ENCODE measurements at places on chromosomes 6 and 20.

DNA sequence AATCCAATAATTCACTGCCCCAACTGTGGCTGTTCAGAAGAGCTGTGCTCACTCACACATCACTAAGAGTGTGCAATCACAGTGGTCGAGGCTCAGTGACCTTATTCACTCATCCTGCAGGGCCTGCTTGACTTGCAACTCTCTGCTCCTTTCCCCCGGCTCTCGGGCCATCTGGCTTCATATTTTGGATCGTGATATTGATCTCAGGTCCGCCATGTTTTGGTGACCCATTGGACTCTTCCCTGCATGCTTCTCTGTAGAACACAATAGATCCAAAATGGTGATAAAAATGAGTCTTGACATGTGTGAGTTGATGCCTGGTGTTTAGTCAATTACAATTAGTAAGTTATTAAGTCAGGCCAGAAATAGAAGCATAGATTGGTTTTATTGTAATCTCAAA is 313.9 kb upstream of the SOX4 start:
- DNase-seq = no peak

- DNase-seq = no peak
Measured at GRCh38 chr6:144768551-144769075, 483.5 kb downstream of the UTRN start.

- no peak for DNase-seq
Measured at GRCh38 chr20:40551125-40551530, 137.9 kb downstream of the MAFB start.

- DNase-seq = no peak
Measured at GRCh38 chr6:120173250-120173649, 823.7 kb upstream of the MAN1A1 start.

Data from globus pallidus (tissue), 1 donor.